ENCODE measurements at places on chromosomes 11 and 22.

DNA sequence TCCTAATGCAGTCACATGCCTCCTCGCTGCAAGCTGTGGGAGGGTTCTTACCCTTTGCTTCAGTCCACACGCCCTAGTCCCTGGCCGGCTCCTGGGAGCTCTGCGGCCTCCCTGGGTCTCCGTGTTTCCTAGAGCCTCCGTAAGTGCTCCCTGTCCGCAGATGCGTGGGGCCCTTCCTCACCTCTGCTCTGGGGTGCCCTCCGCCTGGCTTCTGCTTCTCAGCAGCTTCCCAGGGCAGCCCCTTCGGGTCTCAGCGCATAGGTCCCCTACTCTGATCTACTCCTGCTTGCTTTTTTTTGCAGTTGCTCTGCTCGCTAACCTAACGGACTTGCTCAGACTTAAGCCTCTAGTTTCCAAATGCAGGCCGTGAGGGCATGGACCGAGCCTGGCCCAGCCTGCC is 22.4 kb downstream of the CAPN1 start:
- no peak for DNase-seq

DNA sequence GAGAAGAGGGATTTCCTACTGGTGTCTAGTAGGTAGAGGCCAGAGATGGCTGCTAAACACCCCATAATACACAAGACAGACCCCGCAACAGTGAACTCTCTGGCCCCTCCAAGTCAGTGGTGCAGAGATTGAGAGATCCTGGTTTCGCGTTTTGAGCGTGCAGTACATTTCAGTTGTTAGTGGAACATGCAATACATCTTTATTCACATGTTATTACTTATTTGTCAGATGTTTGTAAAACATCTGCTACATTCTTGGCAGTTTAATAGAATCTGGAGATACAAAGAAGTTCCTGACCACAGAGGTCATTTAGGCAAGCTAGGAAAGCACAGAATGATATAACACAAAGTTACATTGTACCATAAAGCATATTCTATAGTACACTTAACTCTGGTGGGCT is 41.5 kb downstream of the ST3GAL4 start:
- no peak for DNase-seq

- no peak for DNase-seq
Observed at GRCh38 chr22:41995211-41995610, 3.4 kb upstream of the WBP2NL start.

- DNase-seq = no peak
Observed at GRCh38 chr11:69516526-69516925, 35.1 kb downstream of the LINC01488 start.

DNA sequence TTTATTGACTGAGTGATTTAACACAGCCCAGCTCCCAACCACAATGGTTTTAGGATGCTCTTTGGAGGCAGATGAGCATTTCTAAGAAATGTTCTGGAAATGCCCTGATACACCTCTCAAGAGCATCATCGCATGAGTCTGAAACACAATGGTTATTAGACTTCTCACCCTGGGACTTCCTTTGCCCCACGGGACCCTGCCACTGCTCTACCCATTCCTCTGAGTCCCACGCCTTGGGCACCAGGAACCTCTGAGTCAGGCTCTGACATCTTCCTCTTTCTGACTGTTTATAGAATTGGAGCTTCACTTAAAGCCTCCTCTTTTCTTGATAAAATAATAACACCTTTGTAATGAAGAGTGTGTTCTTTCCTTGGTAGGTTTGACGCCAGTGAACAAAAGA is 85.6 kb upstream of the PARVA start:
- DNase-seq = no peak

GRCh38 chr22:45562537-45563361 is 60.1 kb downstream of the FBLN1 start:
- no peak for DNase-seq

DNA sequence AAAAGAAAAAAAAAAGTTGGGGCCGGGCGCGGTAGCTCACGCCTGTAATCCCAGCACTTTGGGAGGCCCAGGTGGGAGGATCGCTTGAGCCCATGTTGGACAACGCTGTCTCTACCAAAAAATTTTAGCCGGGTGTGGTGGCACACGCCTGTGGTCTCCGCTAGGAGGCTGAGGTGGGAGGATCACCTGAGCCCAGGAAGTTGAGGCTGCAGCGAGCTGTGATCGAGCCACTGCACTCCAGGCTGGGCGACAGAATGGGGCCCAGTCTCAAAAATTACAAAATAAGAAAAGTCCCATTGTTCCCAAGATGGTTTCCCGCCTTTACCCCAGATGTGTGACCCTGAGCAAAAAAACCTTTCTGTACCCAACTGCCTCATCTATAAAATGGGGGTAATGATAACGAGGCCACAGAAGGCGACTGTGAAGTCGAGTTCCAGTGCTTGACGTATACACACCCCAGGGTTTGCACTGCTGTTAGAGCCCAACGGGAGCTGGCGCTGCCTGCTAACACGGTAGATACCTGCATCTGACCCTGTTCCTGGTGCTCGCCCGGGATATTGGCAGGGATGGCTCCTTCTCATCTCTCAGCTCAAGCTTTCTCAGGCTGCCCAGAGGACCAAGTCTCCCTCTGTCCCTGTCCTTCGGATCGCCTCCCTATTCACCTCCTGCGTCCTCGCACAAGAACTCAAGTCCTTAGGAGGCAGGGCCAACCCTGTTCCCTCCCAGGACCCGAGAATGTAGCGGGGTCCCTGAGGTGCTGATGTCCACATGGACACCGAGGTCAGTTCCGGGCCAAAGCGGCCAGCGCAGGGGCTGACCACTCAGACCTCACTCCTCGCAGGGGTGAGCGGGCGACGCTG is 1.1 kb upstream of the RPLP2 start:
- DNase-seq = no peak

DNA sequence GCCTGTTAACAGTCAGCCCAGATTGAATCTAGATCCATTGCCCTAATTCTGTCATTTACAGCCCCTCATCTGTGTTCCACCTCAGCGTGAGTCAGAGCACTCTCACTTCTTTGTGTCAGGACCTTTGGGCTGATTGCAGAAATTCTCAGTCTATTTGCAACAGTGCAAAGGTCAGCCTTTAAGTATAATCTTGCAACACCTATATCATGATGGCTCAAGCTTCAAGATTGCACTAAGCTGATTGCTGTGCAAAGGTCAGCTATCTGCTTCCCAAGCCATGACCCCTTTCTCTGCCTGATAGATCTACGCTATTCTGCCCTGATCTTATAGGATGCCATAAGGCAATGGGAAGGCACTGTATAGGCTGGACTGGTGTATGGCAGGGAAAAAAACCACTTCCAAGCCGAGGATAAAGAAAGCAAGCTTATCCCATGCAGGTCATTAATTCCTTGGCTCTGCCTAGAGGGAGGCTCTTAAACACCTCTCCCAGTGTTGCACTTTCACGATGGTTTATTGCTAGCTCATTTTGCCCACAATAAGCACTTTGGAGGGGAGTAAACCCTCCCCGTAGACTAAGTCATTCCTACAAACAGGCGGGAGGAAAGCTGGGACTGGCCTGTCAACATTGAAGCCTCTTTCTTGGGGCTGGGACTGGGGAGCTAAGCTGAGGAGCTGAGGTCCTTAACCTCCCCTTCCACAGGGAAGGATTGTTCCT is 100.6 kb downstream of the RRAS2 start:
- no peak for DNase-seq

- DNase-seq = no peak
Observed at GRCh38 chr11:15710580-15711275, 596.0 kb downstream of the INSC start.

DNA sequence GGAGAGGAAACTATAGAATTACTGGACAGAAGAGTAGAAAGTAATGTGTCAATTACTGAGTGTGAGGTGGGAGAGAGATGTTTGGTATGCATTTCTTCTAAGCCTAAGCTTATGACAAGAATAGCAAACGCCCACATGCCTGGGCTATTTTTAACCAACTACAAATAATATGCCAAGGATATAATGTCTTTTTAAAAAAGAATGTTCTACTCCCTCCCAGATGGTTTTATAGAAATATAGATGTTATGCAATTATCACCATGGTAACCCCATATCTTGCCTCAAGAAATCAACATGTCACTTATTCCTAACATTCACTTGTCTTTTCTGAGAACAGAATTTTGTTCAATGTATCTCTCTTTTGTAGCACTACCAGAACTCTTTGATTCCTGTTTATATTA is 996.7 kb upstream of the CHORDC1 start:
- no peak for DNase-seq

- DNase-seq = peak; percentile 72
Observed at GRCh38 chr11:62337303-62338181, at the start of gene ASRGL1. Gene ASRGL1, plus strand, starts transcription at chr11:62337448. Its CDS starts 530 bp downstream, at chr11:62337978.
